ENCODE measurements at places on chromosomes 1 and 21.

GRCh38 chr1:3668148-3668547 lies 15.8 kb downstream of the TP73 start:
- DNase-seq = no peak

DNA sequence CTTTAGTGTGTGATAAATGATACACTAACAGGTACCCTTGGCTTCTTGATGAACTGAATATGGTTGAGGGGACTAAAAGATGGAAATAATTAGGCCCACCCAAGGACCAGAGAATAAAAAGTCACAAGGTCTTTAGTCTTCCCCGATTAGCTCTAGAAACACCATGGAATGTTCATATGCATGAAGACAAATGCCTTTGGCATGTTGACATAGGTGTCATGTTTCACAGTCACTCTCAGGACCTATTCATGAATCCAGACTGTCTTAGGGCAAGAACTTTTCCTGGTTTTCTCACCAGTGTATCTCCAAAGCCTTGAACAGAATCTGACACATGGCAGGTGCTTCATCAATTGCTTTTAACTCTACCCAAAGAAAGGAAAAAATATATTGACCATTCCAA lies 412.8 kb downstream of the AJAP1 start:
- DNase-seq = peak; percentile 59

GRCh38 chr1:224589006-224589405 lies 27.1 kb upstream of the CNIH3 start:
- DNase-seq = no peak

DNA sequence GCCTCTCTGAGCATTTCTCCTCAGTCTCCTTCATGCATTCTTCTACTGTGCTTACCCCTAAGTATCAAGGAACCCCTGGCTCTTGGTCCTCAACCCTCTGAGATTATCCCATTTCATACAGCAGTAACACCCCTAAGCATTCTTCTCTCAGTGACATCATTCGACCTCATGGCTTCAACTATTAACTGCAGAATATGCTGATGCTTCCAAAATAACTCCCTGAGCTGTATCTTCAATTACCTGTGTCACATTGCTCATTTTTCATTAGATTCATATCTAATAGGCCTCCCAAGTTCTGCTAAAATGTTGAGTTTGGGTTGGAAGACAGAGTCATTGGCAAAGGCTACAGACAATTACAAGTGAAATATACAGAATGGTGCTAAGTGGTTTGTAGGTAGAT lies 7.5 kb downstream of the CAPN8 start:
- DNase-seq = no peak

GRCh38 chr1:221440658-221441057 lies 301.2 kb downstream of the DUSP10 start:
- DNase-seq = no peak

GRCh38 chr1:210001751-210002150 lies 63.7 kb downstream of the SYT14 start:
- DNase-seq = no peak

DNA sequence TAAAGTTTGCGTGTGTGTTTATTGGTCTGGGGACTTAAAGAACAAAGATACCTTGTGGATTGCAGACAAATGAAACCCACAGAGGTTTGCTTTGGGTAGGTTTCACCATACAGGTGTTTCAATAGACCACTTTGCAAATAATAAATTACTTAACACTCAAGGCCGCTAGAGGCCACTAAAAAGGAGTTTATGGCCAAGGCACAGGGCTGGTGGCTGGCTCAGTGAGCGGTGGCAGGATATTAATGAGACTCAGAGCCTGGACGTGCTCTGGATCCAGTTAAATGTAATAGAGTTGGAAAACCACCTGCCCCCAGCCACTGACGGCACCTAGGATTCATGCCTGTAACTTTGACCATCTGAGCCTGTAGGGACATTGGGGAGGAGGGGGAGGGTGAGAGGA lies 44.5 kb downstream of the LRRC38 start:
- no peak for DNase-seq

GRCh38 chr1:84289169-84289785 lies 12.2 kb upstream of the SAMD13 start:
- no peak for DNase-seq

- no peak for DNase-seq
These were observed 263.1 kb downstream of the CAMTA1 start for GRCh38 chr1:7048395-7048794.

GRCh38 chr1:171664976-171665375 lies 12.5 kb upstream of the MYOC start:
- DNase-seq = no peak

DNA sequence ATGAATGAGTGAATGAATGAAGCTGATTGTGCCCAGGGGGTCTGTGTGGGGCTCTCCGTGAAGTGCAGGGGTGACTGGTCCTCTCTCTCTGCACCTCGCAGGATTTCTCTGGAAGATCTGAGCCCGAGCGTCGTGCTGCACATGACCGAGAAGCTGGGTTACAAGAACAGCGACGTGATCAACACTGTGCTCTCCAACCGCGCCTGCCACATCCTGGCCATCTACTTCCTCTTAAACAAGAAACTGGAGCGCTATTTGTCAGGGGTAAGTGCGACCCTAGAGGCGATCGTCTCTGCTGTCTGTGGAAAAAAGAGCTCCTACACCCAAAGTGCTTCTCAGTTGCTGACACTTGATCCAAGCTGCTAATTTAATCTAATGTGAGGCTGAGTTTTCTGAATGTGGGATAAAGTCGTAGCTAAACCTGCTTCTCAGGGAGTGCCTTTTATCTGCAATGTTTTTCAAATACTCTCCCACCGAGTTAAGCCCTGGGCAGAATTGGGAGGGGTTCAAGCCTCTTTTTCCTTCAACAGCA lies 101.7 kb downstream of the HUNK start:
- DNase-seq = no peak

- no peak for DNase-seq
These were observed 304.8 kb downstream of the BRINP3 start for GRCh38 chr1:190172651-190173430.

GRCh38 chr1:16372535-16373285 lies 5.7 kb downstream of the SZRD1 start:
- DNase-seq = no peak

DNA sequence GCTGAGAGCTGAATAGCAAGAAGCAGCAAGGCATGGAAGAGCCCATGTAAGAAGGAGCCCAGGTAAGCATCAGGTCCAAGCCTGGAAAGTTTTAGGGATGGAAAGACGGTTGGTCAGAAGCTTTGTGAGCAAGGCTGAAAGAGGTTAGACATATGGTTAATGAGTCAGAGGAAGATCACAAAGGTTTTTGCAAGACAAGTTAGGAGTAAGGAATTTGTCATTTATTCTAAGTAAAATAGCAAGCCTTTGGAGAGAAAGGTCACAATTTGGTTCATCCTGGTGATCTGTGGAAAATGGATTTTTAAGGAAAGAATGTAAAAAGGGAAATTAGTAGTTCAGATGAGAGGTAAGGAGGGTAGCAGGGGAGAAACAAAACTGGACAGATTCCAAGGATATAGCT lies 106.7 kb downstream of the DPYD start:
- DNase-seq = no peak

DNA sequence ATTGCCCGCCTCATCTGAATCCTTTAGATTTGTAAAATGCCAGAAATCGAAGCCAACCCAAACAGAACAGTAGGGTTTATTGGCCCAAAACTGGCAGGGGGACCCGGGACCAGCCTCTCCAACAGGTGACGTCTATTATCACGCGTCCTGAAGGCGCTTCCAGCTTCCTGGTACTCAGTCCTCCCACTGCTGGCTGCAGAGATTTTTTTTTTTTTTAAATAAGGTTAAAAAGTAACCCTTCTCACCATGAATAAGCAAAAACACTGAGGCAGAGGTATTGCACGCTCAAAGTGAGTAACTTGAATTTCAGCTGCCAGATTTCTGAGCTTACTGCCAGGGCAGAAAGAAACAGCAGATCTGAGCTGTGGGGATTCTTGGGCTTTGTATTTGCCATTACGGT lies 54.4 kb upstream of the GCLM start:
- DNase-seq = no peak

DNA sequence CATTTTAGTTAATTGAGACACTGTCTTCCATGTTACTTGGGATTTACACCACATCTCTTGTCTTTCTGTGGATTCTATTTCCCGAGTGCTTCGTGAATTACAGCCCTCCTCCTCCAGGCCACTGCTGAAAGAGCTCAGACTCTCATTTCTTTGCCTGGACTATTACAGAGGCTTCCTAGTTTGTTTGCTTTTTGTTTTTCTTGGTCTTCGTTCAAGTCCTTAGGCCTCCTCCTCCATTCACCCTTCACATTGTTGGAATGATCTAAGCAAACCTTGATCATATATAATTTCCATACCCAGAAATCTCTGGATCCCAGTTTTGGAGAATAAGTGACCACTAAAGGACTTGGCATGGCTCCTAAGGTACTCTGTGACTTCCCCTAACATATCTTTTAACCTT lies 94.1 kb downstream of the CNIH3 start:
- DNase-seq = no peak

DNA sequence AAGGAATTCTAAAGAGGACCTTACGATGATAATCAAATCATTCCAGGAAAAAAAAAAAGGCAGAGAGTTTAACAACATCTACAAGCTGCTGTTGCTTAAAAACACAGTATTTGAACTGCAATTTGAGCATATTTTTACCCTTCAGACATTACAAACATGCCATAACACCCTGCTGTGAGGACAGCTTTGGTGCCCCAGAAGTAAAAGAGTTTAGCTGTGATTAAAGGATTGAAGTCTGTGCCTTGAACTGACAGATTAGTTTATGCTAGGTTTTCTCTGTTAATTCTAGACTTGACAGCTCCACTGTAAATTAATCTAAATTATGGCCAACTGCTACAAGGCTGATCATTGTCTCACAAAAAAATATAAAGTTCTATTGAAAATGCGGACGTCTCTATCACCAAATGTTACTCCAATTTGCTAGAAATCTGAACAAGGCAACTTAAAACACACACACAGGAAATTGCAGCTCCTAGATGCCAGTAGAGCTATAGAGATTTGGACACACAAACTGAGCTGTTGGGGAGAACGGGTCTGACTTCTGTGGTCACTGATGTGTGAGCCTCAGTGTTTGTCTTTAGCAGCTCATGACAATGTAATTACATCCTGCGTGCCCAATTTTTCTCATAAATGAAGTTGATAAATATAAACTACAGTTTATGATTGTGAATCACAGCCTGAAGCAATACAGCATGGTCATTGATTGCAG lies 217.9 kb downstream of the NTNG1 start:
- no peak for DNase-seq

- no peak for DNase-seq
These were observed 1.4 kb downstream of the TRIM17 start for GRCh38 chr1:228415221-228415620.

DNA sequence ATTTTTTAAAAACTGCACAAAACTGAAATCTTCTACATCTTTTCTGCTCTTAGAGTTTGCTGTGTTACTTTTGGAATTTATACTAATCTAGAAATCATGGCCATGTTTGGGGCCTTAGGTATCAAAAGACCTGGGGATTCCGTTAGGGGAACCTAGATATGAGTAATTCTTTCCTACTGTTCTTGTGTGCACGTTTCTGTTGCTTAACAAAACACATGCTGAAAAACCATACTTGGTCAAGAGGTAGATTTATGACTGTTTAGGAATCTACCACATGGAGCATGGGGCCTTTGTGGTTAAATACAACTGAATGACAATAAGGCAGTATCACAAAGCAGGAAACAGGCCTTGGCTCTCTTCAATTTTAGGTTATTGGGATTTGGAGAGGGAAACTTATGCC lies 291.9 kb upstream of the USP25 start:
- DNase-seq = peak; percentile 1

GRCh38 chr1:217105437-217105836 lies 382.2 kb upstream of the ESRRG start:
- DNase-seq = no peak

- no peak for DNase-seq
These were observed 126.1 kb downstream of the PLD5 start for GRCh38 chr1:242398351-242398750.

DNA sequence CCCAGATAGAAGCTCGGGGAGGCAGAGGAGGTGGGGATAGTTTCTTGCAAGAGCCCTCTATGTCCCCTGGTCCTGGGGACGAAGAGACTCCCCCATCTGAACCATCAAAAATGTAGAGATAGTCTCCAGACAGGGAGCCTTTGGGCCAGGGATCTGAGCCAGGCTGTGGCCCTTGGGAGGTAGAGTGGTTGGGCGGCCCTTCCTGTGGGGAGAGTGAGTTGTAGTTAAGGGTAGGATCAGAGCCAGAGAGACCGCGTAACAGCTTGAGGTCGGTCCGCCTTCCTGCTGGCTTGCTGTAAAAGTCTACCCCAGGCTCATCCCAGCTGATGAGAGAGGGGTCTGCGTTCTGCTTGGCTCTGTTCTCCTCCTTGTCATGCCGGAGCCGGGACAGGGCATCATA lies 25.3 kb downstream of the PIK3C2B start:
- no peak for DNase-seq

GRCh38 chr1:230752407-230752806 lies 5.2 kb downstream of the CAPN9 start:
- peak; percentile 94 for DNase-seq

GRCh38 chr21:25361097-25361496 lies 246.2 kb downstream of the MRPL39 start:
- DNase-seq = no peak

DNA sequence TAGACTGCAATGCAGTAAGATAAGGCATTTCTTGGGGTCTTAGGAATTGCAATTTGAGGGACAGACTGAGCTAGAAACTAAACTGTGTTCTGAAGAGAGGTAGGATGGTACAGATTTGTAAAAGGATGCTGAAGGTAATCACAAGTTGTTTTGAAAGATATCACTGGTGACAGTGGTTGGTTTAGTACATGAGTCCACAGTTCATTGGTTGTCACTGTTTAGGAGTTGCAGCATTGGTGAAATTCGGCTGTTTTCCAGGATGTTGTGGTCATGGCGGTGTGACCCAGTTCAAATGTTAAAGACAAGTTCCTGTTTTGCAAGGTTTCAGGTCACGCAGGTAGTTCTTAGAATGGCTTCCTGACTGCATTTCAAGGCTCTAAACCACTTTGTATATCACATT lies 292.8 kb upstream of the B3GALT2 start:
- no peak for DNase-seq

GRCh38 chr1:100261686-100262085 lies 4.3 kb upstream of the RTCA start:
- no peak for DNase-seq

DNA sequence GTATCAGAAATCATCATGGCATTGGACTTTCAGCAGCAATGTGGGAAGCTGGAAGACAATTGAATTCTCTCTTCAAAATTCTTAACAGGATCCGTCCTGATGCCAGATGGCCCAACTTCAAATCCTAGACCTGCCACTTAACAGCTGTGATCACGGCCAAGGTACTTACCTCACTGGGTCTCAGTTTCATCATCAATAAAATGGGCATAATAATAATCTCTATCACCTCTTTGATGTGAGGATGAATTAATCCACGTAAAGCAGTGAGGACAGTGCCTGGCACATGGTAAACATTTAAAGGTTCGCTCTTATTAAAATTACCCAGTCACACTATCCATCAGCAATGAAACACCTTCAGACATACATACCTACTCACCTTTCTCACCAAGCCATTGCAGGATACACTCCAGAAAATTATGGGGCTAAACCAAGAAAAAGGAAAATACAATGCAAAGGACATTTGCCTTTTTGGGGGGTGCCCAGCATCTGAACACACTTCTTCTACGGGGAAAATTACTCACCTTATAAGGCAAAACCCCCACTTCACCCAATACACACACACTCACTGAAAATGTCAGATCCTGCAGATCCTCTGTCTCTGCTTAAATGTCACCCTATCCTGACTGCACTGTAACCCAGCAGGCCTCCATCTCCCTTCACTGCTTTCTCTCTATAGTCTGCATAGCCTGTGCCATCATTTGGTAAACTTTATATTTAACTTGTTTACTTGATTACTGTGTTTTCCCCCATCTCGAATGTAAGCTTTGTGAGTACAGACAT lies 21.7 kb downstream of the GLIS1 start:
- DNase-seq = no peak

GRCh38 chr21:25929856-25930520 lies 195.2 kb downstream of the GABPA start:
- DNase-seq = no peak

All from DMS153 (cell line).